ENCODE measurements at places on chromosomes 3 and 15.

DNA sequence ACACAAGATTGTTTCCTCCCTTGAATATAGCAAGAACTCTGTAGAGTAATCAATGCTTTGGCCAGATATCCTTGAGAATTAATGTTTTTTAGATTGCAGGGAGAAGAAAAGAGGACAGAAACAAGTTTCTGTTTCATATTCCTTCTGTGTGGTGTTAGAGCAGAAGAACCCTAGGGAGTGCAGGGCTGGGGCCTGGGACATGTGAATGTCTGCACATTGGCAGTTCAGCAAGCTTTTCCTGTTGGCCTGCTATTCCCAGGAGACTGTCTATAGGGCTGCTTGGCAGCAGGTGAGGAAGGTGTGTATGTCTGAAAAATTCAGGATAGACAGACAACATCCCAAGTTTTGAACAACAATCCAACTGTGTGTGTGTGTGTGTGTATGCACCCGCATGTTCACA lies 13.6 kb upstream of the CNBP start:
- DNase-seq, result no peak

GRCh38 chr15:89975482-89976245 lies 25.5 kb upstream of the ZNF710 start:
- DNase-seq, result no peak

- no peak for DNase-seq
These were observed 16.6 kb downstream of the HMG20A start for GRCh38 chr15:77437264-77437663.

- DNase-seq, result no peak
These were observed 49.2 kb upstream of the P3H2 start for GRCh38 chr3:190169877-190170276.

GRCh38 chr3:146692254-146692653 lies 87.1 kb upstream of the PLSCR5 start:
- DNase-seq, result no peak

DNA sequence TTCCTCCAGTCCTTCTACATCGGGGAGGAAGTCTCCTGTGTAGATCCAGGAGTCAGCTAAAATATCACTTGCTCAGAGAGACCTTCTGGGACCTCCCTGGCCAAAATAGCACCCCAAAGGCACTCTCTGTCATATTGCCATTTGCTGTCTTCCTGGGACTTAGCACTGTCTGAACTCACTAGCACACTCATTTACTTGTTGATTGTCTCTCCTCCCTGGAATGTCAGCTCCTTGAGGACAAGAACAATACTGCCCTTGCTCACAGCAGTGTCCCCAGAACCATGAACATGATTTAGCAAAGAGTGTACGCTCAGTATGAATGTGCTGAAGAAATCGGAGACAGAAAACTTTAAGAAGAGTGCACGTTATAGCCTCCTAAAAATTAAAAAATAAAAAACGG lies 202.9 kb downstream of the STT3B start:
- DNase-seq, result no peak

DNA sequence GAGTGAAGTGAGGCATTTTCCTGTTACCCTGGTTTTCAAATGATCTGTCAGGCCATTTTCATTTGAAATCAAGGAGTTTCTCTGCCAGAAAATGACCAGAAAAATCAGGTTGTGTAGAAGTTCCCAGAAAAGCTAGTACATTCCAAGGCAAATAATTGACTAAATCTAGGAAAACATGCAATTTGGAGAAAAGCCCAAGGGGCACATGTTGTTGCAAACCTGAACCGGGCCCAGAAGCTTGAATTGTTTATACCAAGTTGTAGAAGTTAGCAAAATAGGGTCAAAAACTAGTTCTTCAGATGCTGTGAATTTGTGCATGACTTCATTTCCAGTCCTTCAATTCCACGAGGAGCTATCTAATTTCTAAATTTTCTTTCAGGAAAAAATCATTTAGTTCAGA lies 31.0 kb downstream of the TRIM42 start:
- no peak for DNase-seq

DNA sequence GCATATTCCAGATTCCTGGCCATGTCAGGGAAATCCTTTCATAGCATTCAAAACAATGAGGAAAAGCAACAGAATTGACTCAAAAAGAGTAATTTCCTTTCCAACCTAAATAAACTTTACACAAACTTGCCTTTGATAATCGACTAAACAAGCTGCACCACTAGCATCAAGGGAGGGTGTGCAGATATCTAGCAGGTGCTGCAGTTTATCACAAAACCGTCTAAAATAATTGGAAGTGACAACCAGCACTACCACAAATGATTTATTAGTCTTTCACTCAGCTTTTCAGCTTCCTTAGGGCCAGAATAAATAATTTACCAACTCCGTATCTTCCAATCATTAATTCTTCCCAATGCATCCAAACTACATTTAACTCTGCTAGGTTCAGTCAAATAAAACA lies 71.7 kb downstream of the TBC1D5 start:
- DNase-seq, result no peak
